ENCODE measurements at places on chromosomes 3 and 15.

GRCh38 chr3:7744850-7745249 lies 756.8 kb upstream of the LMCD1 start:
- no peak for DNase-seq

GRCh38 chr15:85974348-85974705 lies 105.3 kb upstream of the AGBL1 start:
- DNase-seq: no peak

GRCh38 chr15:60001610-60002527 lies 2.2 kb upstream of the FOXB1 start:
- no peak for DNase-seq

- DNase-seq: no peak
These were observed 40.9 kb upstream of the EPHB1 start for GRCh38 chr3:134753999-134754742.

DNA sequence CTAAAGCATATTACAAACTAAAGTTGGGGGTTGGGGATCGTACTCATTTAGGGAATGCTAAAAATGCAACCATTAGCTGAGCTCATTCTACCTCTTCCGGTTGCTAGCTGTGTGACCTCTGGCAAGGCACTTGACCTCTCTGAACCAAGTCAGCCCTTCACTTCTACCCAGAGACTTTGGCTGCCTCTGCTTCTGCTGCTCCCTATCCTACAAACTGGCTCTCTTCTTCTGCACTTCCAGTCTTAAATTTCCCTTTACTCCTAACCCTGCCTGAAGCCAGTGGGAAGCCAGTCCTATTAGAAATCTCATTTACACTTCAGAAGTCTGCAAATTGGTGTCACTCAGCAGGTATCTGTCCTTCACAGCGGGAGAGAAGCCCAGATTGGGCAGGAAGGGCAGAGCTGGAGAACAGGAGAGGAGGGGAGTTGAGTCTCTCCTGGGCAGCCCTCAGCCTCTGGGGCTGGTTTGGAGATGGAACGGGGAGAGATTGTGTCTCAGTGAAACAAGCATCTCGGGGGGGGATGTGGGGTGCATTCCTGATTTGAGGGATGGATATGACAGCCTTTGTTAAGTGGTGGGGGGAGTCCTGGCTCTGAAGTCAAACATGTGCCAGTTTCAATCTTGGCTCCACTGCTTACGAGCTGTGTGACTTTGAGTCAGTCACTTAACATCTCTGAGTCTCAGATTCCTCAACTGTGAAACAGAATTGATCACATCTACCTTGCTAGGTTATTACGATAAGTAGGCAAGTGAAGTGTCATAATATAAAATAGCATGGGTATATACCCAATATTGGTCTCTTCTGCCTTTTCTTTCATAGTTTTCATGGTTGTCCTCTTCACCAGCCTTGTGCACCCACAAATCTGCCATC lies 7.8 kb upstream of the AEN start:
- no peak for DNase-seq

DNA sequence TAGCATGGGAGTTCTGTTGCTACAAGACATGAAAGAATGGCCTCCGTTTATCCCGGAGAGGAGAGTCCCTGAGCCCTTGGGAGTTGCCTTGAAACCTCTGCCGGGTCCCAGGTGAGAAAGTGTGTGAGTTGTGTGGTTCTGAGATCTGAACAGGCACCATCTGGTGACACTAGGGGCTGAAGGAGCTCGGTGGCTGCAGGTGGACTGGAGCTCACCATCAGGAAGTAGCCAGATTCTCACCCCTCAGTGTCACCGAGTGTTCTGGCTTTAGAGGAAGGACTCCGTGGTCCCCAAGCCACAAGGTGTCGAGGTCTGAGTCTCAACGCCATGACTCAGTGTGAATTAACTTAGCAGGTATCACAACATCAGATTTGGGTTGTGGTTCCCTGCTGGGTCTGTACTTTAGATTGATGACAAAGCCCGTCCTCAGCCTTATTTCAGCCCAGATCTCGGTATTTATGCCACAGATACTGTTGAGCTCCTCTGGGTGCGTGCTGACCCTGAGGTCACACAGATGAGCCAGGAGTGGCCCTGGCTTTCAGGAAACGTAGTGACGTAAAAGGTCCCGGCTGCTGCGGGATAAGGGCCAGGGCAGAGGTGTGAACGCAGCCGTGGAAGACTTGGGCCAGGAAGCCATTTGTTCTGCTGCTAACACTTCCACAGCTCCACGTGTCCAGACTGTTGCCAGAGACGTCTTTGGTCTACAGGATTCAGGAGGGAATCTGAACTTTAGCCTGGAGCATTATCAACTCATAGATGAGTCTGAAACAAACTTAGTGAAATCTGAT lies 54.4 kb downstream of the PGPEP1L start:
- DNase-seq: no peak

DNA sequence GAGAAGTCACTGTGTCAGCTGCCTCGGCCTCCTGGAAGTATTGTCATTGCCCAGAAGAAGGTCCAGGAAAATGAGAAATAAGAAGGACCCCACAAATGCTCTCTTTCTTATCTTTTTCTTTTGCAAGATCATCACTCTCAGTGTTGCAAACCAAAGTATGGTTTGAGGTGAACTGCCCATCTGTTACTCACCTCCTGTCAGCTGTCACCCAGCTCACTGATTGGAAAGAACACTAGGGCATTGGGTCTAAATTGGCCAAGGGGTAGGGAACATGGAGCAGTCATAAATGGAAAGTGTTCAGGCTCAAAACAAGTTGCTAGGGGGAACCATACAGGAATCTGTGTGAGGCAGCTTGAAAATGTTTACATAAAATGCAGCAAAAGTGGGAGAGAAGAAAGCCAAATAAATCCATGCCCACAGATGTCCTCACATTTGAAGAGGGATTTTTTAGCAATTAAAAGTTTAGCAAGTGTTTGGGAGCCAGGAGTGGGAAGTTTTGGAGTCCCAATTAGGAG lies 431.2 kb upstream of the THBS1 start:
- no peak for DNase-seq

DNA sequence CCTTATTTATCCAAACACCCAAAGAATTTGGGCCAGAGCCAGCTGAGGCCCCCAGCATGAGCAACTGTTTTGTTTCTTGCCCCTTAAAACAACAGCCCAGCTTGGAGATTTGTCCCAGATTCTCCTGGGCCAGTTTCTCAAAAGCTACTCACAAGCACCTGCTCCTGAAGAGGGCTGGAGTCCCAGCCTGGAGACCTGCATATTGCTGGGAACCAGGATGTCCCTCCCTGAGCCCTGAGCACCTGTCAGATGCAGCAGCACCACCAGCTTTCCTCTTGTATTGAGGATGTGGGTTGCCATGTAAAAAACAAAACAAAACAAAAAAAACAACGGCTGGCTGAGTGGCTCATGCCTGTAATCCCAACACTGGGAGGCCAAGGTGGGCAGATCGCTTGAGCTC lies 7.0 kb upstream of the RFT1 start:
- DNase-seq: no peak

DNA sequence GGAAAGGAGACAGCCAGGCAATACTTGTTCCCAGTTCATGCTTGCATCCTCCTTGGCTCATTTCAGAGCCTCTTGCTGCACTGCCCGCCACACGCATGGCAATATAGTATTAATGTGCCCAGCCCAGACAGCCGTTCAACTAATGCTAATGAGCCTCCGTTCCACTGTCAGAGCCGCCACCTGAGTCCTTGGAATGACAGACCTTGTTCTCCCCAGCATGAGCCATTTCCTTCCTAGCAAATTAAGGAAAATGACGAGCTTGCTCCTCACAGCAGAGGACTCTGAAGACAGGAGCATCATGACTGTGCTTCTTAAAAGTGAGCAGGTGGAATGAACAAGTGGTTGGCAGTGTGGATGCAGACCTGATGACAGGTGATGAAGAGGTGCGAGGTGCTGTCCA lies 10.8 kb upstream of the LRRC15 start:
- no peak for DNase-seq

GRCh38 chr3:162338514-162338913 lies 841.9 kb downstream of the OTOL1 start:
- DNase-seq: no peak
